ENCODE measurements at places on chromosomes 3 and 15.

GRCh38 chr15:100988297-100988696 lies 69.1 kb downstream of the LRRK1 start:
- DNase-seq: no peak

GRCh38 chr15:74783072-74783807 lies 1.4 kb downstream of the CSK start:
- DNase-seq: peak; percentile 74

DNA sequence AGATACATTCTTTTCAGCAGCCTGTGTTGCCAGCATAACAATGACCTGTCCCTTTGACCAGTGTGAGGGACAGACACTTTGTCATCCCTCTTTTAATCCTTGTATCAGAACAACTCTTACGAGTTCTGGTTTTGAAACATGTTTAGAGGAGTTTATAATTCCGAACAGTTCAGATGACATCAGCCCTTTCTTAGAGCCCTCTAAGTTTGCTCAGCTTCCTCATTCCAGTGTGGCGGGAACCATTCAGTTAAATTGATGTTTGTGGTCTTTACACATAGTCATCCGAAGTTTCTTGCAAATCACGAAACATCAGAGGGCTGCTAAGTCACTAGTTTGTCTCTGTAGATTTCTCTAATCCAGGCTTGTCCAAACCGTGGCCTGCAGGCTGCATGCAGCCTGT lies 102.5 kb downstream of the AKAP13 start:
- DNase-seq: no peak

DNA sequence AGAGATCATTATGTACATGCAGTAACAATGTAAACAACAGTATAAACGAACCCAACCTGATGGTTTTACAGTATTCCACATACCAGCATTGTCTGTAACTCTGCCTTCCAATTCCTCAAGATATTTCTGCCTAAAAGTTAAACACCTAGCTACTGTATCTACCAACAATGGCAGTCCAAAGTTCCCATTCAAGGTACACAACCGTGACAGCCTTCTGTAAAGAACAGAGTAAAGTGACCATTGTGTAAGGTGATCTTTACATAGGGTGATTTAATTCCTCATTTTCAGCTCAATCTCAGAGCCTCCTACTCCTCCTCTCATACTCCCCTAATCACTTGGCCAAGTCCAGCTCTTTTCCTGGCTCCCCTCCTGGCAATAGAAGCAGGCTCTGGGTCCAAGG lies 10.4 kb downstream of the SECISBP2L start:
- DNase-seq: no peak

GRCh38 chr3:174169736-174170135 lies 689.4 kb upstream of the NAALADL2 start:
- no peak for DNase-seq

GRCh38 chr15:78811124-78811824 lies at the start of gene ADAMTS7:
TSS of gene ADAMTS7 (minus strand) at chr15:78811464. CDS start at chr15:78811220, 244 bp downstream.
- no peak for DNase-seq

GRCh38 chr3:191253089-191253799 lies 54.2 kb downstream of the OSTN start:
- DNase-seq: no peak

- DNase-seq: no peak
These were observed 87.6 kb upstream of the SLC25A26 start for GRCh38 chr3:66133050-66133757.

DNA sequence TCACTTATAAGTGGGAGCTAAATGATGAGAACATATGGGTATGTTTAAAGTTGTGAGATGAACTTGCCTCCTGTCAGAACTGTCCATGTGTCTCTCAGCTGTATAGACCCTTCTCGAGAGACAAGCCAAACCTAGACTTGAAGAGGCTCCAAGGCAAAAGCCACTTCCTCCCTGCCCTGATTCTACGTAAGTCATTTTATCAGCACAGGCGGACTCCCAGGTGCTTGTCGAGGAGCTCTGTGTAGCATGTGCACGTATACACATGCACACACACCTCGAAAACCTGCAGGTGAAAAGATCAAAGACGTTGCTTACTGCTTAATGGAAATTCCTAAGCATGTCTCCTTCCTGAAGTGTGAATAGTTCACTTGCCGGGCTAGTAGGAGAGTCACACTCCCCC lies 5.6 kb upstream of the CLEC3B start:
- no peak for DNase-seq

- DNase-seq: no peak
These were observed 80.3 kb downstream of the OTOL1 start for GRCh38 chr3:161576714-161577510.

- DNase-seq: peak; percentile 47
These were observed 643 bp downstream of the ABCC5 start for GRCh38 chr3:184016811-184017671.

DNA sequence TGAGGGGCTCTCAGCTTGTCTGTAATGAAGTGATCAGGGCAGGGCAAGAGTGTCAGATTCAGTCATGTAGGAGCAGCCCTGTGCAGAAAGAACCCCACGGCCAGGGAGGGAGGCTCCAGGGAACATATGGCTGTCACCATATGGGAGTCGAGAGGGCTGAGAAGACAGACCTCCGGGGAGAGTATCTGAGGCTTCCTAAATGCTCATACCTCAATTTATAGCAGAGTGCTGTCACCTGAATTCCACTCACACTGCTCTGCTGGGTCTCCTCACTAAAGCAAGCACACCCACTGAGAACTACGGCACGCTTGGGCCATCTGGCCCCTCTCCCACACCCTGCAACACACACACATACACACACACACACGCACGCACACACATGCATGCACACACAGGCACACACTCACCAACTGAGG lies 92.3 kb upstream of the TJP1 start:
- DNase-seq: no peak

- no peak for DNase-seq
These were observed 156.6 kb upstream of the UBE2E2 start for GRCh38 chr3:23046536-23046935.

- DNase-seq: no peak
These were observed 74.3 kb downstream of the FBLN2 start for GRCh38 chr3:13623101-13623654.

All from CD4-positive, CD25-positive, alpha-beta regulatory T cell (primary cell).